CD4-positive, alpha-beta memory T cell (primary cell): ENCODE measurements at places on chromosomes 6 and 20. TPM values are rescaled to one million over a fixed set of nuclear protein-coding genes. Genes with fewer than 3 reads are reported as not detected.

The DEFB124 gene
- total RNA-seq = not detected

The NKAPL gene
- not detected for total RNA-seq

The DYNLT2 gene
- 4.6 TPM for total RNA-seq

- no peak for DNase-seq
Observed at GRCh38 chr6:161487694-161488093, 213.8 kb upstream of the AGPAT4 start.

DNA sequence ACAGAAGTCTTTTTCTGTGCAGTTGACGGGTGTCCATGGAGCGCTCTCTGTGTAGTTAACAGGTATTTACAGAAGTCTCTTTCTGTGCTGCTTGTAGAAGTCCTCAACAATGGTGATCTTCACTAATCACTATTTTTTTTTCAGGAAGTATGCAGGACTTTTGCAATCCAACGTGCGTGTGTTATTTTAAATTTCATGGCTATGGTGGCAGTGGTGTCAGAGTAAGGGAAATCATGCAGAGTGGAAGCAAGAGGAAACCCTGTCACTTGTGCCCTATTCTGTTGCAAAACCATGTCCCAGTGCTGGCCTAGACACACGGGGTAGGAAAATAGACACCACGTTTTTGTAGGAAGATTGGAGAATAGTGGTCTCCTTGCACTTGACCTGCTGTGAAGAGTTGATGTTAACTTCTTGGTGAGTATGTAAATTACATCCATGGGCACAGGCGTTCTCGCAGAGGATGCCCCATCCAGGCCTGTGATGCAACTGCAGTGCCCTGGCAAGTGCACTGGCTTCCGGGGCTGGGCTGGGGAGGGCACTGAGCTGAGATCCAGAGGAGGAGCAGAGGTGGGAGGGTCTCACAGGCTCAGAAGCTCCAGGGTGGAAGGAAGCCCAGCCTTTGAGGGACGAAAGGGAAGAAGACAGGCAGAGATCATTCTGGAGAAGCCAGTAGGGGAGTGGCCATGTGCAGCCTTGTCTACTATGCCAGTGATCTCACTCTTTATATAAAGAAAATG is 146.5 kb downstream of the SYCP2 start:
- no peak for DNase-seq

DNA sequence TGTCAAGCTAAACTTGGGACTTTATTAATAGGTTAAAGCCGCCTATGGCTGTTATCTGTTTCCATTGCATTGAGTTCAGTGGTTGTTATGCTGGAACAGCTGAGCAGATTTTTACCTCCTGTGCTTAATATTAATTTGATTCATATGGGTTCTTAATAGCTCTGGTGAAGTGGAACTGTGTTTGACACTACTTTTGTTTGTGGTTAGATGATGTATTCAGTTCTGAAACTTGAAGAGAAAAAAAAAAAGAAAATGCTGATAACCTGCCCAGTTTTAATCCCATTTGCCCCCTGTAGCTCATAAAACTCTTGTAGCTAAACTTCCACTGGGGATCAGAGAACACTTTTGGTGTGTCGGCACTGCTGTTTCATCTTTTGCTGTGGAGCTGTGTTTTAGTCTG is 117.8 kb downstream of the ZDHHC14 start:
- no peak for DNase-seq

DNA sequence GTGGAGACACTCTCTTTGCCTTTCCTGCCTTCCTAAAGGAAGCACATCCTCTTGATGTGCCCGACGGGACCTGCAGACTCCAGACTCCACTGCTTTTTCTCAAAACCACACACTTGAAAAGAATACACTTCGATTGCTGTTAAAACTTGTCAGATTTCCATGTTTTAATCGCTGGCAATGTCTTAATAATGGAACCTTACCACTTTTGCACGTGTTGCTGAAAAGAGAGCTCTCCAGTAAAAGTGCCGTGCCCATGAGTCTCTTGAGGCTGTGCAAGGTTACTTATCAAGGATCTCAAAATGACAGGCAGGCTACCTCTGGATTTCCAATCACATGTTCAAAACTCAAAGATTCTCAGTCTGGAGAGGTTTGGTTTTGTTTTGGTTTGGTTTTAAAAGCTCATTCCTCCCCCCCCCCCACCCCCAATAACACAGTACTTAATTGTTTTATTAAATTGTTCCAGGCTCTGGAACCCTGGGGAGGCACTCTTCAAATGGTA is 12.0 kb upstream of the TFAP2A start:
- DNase-seq = no peak

DNA sequence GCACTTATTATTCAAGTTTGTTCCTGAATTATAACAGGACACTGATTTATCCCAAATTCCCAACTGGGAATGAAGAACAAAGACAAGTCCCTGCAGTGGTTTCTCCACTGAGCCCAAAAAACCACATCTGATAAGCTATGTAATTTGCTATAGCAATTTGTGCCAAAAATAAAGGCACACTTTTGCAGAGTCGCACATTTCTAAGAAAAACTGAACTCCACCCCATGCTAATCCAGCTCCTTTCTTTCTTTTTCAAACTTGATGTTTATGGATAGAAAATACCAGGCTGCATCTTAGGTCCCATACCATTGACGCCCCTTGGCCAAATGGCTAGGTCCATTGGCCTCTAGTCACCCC is 170.2 kb upstream of the CITED2 start:
- no peak for DNase-seq

- no peak for DNase-seq
Observed at GRCh38 chr6:168417679-168418557, 23.1 kb upstream of the SMOC2 start.

DNA sequence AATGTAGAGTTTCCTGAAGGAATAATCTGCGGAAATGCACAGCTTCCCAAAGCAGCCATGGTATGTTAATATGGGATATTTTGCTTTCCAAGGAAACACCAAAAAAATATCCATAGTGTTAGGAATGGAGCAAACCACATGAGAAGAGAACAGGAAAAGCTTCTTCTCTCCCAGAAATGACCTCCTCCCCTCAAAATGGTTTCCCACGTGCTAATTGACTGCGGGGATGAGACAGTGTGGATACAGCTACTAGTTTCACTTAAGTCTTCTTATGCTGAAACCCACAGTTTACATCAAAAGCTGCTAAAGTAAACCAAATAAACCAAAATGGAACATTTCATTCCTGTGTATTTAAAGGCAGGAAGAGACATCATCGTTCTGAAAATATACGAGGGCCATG is 69.4 kb downstream of the FYN start:
- DNase-seq = peak; percentile 36

DNA sequence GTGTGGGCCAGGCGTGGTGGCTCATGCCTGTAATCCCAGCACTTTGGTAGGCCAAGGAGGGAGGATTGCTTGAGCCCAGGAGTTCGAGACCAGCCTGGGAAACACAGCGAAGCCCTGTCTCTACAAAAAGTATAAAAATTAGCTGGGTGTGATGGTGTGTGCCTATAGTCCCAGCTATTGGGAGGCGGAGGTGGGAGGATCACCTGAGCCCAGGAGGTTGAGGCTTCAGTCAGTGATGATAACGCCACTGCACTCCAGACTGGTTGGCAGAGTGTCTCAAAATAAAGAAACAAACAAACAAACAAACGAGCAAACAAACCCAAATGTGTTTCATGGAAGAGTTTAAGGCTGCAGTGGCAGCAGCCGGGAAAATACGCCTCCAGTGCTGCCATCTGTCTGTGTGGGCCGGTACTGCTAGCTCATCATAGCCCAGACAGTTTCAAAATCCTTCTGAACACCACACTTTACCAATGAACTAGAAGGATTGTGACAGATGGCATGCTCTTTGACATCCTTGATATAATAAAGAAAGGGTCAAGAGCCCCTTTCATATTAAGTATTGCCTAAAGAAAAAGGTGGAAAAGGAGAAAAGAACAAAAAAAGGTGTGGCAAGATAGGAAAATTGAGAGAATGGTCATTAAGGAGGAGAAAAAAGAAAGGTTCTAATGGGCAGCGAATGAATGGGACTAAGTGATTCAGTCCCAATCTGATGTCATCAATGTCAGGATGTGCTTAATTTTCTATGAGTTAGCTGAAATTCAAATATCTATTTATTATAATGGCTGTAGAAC is 298.6 kb downstream of the SYNE1 start:
- DNase-seq = peak; percentile 53

- DNase-seq = no peak
Observed at GRCh38 chr6:93087606-93088005, 331.8 kb downstream of the EPHA7 start.

DNA sequence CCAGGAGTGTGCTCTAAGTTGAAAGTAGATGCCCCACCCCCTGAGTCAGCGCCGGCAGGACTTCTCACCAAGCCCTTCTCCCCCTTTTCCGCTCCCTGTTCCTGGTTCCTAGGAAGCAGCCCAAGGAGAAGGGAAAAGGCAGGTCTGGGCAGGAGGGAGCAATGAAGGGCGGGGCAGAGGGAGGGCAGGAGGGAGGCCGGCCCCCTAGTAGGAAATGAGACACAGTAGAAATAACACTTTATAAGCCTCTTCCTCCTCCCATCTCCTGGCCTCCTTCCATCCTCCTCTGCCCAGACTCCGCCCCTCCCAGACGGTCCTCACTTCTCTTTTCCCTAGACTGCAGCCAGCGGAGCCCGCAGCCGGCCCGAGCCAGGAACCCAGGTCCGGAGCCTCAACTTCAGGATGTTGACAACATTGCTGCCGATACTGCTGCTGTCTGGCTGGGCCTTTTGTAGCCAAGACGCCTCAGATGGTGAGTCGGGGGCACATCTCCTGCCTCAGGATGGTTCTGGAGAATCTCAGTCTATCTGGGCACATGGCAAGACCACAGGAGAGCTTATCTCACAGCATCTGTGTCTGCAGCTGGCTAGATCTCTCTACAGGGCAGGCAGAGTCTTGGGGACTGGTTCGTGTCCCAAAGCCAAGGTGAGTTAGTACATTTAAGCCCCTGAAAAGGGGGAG is at the start of gene PROCR:
Gene PROCR (plus strand): TSS at position 320 of the 681 bp plus-strand sequence. CDS start 83 bp downstream, at position 403.
- no peak for DNase-seq

- no peak for DNase-seq
Observed at GRCh38 chr6:149102324-149102723, 215.2 kb upstream of the TAB2 start.

GRCh38 chr6:154928325-154928922 is 66.7 kb upstream of the TIAM2 start:
- DNase-seq = peak; percentile 48

DNA sequence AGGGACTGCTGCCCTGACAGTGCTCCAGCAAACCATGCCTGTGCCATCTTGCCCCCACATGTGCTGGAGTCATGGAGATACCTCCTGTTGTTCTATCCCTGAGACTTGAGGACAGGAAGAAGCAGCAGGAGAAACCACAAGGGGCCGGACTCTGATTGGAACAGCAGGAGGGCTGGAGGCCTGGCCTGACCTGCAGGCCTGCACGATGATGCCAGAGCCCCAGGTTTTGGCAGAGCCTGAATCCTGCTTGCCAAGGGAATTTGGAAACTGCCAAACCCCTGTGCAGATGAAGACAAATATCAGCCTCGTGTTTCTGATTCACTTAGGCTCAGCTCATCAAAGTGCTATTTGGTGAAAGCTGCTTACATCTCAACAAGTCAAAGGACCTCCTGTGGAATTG is 177.6 kb downstream of the MAFB start:
- no peak for DNase-seq

- no peak for DNase-seq
Observed at GRCh38 chr20:34110025-34110744, 1.9 kb downstream of the EIF2S2 start.

DNA sequence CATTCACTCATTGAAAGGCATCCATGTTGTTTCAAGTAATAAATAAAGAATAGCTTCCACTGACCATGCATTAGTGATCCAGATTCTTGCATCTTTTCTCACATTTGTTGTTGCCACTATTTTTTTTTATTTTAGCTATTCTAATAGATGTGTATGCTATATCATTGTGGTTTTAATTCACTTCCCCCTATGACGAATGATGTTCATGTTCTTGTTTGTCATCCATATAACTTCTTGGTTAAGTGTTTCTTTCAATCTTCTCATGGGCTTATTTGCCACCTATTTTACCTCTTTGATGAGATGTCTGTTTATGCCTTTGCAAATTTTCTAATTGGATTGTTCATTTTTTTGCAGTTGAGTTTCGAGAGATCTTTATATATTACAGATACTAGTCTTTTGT is 681.2 kb downstream of the HDGFL1 start:
- no peak for DNase-seq

GRCh38 chr6:90113389-90113788 is 183.3 kb downstream of the BACH2 start:
- no peak for DNase-seq

DNA sequence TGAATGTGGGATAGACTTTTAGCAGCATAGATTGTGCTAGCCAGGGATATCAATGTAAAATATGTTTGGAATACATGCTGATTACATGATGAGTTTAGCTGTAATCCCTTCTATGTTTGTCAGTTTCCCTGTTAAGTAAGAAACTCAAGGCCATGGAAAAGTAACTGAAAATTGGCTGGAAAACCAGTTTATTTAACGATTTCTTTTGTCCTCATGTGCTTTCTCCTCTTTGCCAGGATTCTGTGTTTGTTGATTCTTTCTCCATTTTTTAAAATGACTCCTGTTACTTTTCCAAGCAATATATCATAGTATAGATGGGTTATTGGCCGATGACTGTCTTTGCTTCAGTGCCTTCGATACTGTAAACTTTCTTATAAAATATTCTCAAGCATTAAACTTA is 87.5 kb downstream of the SAMD5 start:
- no peak for DNase-seq

DNA sequence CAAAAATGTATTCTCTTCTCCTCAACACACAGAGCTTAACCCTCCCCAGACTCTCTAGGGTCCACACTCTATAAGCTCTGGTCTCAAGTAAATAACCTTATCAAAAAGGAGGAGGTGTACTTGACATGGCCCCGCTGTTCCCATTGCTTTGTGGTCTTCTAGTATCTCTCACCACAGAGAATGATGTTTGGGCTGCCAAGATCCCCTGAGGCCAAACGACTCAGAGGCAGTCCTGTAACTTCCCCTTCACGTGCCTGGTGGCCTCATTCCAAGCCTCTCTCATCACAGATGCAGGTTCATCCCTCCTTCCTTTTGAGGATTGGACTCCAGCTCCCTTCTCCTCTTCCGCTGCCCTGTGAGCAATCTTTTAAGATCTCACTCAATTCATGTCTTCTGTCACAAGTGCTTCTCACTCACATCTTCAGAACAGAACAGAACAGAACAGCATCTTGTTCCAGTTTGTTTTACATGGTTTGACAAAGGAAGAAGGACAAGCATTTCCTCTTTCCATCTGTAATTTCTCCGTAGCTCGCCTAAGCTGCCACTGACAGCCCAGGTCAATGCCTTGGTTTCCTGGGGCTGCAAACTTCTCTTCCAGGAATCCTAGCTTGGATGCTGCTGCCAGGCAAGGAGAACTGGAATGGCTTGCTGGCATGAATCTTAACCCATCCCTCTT is 541.5 kb downstream of the CD83 start:
- no peak for DNase-seq

DNA sequence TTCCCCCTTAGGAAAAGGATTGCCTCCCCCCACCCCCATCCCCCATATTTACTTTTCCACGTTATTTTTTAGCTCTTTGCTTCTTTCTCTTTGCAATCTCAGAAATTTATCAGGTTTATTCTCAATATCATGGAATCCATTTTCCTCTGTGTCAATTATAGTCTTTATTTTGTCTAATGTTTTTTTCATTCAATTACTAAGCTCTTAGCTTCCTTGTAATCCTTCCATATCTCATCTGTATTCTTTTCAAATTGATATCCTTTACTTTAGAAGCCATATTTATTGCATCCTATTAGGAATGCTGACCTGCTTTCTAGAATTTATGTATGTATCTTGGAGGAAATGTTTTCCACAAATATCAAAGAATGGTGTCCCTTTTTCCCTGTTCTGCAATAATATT is 39.3 kb downstream of the TMC2 start:
- DNase-seq = no peak

- no peak for DNase-seq
Observed at GRCh38 chr20:10498200-10498599, 63.1 kb downstream of the SLX4IP start.

GRCh38 chr6:129662406-129662766 is 47.6 kb downstream of the ARHGAP18 start:
- no peak for DNase-seq
